Hippocampal formation (tissue), 2 donors: ENCODE measurements at places on chromosomes 13 and 19.

DNA sequence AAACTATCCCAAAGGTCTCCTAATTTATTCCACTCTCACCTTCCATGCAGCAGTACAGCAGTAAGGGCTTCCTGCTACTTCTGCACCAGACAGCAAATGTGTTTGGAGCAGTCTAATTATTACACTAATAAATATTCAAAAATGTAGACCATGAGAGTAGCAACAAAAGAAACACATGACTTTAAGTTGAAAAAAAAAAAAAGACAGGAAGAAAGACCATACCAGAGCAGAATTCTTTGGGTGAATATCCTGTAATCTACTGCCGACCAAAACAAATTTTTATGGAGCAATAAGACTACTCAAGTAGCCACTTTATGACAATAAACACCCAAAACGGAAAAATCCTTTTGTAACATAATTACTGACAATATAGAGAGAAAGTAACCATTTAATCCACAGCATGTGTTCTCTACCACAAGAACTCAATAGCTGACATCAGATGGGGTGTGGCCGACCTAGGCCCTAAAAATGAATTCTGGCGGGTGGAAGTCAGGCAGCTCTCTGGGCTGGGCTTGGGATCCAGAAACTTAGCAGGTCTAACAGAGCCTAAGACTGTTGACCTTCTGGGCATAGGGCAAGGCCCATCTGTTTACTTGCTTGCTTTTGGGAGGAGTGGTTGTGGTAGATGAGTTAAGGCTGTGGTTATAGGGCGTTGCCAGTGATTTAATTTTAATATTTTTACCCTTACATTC lies 4.6 kb downstream of the KLF12 start:
- no peak for DNase-seq

DNA sequence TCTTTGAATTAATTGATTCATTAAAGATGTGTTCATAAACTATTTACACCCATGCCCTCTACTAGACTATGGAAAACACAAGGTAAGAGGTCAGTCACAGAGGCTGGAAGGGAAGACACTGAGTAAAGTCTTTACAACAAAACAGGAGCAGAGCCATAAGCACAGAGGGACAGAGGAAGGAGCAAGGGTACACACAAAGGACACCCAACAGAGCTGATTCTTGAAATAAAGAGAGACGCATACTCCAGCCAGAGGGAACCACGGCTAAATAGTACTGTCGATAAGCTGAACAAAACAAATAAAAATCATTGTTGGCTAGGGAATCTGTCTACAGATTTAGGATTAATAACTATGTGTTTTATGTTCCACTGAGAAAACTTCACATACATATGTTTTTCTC lies 289.2 kb downstream of the EFNB2 start:
- DNase-seq = no peak

- no peak for DNase-seq
Measured at GRCh38 chr13:22726726-22727125, 454.1 kb upstream of the SGCG start.

- no peak for DNase-seq
Measured at GRCh38 chr13:95073747-95074311, 227.4 kb downstream of the ABCC4 start.

DNA sequence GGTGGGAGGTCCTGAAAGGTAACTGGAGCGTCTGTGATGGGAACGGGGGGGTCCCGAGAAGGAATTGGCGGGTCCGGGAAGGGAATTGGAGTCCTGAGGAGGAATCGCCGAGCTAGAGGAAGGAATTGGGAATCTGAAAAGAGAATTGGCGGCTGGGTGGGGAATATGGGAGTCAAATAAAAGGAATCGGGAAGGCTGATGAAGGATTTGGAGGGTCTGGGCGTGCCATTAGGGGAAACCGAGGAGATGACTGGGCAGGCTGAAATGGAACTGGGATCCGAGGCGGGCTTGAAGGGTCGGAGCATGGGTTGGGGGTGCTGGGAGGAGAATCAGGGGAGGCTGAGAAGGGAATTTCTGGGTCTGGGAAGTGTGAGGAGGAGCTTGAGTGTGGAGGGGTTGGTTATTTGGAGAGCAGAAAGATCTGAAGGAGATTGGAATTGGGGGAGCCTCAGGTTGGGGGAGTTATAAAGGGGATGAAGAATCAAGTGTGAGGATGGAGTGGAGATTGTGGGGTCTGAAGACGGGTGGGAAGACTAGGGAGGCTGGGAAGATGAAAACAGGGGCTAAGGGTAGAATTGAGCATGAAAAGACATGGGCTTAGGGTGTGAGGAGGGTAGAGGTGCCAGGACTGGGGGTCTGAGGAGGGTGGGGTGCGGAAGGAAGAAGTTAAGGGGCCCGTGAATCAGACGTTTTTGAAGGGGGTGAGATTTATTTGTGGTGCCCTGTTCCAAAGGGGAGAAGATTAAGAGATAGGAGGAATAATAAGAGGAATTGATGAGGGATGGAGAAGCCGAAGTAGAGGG lies 718 bp downstream of the ACTN4 start:
- no peak for DNase-seq

DNA sequence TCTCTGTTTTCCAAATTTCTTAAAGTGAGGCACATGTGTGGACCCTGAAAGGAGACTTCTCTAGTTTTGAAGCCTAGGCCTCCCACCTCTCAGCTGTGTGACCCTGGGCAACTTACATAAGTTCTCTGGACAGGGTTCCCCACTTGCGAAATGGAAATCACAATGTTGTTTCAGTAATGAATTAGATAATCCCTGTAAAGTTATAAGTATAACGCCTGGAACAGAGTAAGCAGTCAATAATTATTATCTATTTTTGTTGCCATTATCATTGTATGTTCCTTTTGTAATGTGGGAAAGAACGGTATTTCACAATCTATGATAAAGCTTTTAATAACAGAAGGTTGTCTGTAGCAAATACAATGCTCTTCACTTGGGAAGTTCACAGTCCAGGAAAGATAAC lies 437.3 kb upstream of the ZNF507 start:
- DNase-seq = no peak

DNA sequence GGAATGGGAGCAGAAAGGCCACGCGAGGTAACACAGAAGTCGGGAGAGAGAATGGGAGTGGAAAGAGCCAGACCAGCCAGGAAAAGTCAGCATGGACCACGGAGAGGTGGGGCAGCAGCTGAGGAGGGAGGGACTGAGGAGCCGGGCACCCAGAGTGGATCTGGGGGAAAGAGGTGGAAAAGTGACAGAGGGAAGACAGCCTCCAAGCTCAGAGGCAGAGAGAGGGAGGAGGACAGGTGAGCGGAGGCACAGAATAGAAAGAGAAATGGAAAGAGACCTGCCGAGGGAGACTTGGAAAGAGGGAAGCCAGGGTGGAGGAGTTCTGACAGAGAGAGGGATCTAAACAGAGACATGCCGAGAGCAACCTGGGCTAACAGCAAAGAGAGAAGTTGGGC lies 1.6 kb downstream of the GRIK5 start:
- no peak for DNase-seq

- DNase-seq = no peak
Measured at GRCh38 chr19:30059741-30060457, 117.9 kb downstream of the URI1 start.

DNA sequence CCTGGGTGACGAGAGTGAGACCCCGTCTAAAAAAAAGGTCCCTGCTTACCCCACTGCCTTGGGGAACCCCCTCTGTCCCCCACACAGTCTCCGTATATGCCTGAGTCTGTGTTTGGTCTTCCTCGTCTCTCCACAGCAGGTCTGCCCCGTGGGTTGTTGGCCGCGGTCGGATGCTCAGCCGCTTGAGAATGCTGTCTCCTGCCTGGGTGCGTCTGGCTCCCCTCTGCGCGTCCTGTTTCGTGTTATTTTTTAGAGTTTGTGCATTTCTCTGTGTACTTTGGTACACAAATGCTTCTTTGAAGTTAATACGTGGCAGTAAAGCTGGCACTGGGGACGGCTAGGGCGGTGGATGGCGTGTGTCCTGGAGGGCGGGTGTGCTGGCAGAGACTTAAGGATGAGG lies 34.9 kb downstream of the KDM4B start:
- no peak for DNase-seq

DNA sequence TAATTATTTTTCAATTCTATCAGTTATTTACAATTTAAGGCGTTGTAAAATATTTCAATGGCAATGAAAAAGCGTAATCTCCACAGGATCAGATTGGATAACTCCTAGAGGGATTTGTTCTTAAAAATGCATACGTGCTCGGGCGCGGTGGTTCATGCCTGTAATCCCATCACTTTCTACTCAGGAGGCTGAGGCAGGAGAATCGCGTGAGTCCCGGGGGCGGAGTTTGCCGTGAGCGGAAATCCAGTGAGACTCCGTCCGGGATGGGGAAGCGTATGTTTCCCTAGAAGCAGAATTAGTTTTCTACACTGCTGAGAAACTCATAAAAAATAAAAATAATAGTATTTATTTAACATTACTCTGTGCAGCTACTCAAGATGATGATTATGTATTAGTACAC lies 917.8 kb upstream of the PCDH20 start:
- DNase-seq = no peak

DNA sequence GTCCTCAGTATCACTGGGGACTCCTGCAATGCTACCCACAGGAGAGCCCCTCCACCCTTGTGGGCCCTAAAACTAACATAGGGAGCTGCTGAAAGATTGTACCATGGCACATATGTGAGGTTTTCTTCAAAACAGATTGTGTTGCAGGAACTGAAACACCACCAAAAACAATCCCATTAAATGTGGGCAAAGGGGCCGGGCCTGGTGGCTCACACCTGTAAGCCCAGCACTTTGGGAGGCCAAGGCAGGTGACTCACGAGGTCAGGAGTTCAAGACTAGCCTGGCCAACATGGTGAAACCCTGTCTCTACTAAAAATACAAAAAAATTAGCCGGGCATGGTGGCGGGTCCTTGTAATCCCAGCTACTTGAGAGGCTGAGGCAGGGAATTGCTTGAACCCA lies 34.7 kb downstream of the SCGB2B2 start:
- DNase-seq = no peak

- DNase-seq = no peak
Measured at GRCh38 chr19:38277969-38278680, 13.8 kb downstream of the SPINT2 start.

- no peak for DNase-seq
Measured at GRCh38 chr19:51706885-51707284, 13.8 kb downstream of the SPACA6 start.

DNA sequence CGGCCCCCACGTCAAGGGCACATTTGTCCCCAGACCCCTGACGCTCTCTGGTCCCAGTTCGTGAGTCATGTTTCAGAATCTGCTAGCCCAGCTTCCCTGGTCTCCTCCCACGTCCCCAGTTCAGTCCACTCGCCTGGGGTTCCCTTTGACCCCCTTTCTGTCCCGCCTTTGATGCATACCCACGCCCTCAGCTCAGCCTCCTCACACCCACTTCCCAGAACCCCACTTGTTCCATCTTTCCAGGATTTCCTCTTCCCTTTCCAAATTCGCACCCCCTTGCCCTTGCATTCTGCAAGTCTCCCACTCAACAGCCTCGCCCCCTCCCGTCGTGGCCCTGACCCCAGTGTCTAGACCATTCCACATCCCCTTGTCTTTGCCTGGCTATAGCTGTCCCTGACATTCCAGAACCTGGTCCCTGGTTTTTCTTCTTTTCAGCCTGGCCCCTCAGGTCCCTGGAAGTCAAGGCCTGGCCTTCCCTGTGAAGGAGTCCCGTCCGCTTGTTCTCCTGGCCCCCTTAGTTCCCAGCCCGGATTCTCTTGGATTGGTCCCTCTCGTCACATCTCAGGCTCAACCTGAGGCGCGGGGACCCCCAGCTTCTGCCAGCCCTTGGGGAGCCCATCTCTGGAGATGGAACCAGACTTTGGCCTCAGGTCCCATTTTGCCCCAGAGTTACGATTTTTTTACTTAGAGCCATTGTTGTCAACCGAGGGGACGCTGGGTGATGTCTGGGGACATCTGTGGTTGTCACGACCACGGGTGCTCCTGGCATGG lies 1.3 kb downstream of the NCLN start:
- no peak for DNase-seq

DNA sequence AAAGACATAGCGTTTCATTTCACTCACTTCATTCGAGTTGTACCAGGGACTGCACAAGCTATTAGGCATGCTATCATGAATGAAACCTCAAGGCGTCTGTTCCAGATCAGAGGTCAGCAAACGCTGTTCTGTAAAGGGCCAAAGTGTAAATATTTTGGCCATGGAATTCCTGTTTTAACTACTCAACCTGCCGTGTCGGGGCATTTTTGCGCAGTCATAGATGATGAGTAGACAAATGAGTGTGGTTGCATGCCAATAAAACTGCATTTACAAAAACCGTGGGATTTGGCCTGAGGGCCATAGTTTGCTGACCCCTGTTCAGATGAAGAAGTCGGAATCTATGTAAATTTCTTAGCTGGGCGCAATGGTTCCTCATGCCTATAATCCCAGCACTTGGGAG lies 6.5 kb downstream of the INSR start:
- DNase-seq = no peak

DNA sequence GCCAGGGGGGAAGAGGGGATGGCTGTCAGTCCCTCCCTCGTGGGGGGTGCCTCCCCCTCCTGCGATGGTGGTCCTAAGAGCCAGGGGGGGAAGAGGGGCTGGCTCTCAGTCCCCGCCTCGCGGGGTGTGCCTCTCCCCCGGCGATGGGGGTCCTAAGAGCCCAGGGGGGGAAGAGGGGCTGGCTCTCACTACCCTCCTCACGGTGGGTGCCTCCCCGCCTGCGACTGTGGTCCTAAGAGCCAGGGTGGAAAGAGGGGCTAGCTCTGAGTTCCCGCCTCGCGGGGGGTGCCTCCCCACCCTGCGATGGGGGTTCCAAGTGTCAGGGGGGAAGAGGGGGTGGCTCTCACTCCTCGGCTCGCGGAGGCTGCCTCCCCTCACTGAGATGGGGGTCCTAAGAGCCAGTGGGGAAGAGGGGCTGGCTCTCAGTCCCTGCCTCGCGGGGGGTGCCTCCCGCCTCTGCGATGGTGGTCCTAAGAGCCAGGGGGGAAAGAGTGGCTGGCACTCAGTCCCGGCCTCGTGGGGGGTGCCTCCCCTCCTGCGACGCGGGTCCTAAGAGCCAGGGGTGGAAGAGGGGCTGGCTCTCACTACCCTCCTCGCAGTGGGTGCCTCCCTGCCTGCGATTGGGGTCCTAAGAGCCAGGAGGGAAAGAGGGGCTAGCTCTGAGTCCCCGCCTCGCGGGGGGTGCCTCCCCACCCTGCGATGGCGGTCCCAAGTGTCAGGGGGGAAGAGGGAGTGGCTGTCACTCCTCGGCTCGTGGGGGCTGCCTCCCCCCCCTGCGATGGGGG lies 2325.6 kb upstream of the PCDH20 start:
- no peak for DNase-seq
